ENCODE measurements at places on chromosomes 7 and 10.

GRCh38 chr7:37484426-37485073 is 35.9 kb upstream of the ELMO1 start:
- DNase-seq = no peak

GRCh38 chr10:100882671-100883311 is 30.0 kb upstream of the SLF2 start:
- DNase-seq = no peak

- no peak for DNase-seq
These were observed 75.8 kb upstream of the NRP1 start for GRCh38 chr10:33410096-33410859.

DNA sequence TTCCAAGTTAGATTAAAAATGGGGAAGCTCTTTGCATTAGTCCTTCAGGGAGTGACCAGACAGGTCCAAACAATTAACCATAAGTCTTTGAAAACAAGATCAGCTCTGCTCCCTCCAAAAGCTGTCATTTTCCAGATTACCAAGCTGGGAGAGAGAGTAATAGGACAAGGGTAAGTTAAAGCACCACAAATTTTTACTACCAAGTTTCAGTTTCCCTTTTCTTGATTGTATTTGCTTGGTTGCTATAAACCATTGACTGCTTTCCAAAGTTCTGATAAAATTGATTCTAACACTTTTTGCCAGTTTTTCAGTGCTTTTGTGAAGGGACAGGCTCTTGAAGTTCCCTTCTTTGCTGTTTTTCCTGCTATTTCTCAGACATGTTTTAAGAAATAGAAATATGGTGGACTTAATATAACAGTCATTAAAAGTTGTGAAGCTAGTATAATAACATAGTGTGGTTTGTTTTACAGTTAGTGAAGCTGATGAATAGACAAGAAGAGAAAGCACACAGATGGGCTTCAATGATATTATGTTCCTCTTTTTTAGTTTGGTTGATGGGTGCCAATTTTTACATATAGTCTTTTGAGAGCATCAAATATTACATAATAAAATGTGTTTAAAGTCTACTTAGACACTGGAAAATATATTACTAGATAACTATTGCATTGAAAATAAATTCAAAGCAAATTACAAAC is 40.0 kb upstream of the ZNF365 start:
- DNase-seq = no peak

GRCh38 chr7:139950881-139951525 is 111.7 kb downstream of the PARP12 start:
- no peak for DNase-seq

GRCh38 chr7:71547426-71547825 is 415.5 kb downstream of the GALNT17 start:
- no peak for DNase-seq

Data from KBM-7 (cell line).